GM23248 (cell line): ENCODE measurements at places on chromosomes 2 and 18.
A peak's percentile ranks its signal among the peaks of the same experiment; 100 is the strongest.

DNA sequence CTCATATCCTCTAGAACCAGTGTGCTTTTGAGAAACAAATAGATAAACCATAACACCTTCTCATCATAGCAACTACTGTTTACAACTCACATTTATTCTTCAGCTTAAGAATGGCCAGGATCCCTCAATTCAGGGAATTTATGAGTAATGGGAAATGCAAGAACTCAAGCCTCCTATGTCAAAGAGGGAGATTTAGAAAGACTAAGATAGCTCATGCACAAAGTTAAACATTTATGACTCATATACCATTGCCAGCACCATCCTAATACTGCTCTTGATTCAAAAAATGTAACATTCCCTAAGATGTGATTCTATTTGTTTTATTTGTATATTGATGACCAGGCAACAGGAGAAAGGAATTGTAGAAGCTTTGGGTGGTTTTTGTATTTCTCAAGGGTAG lies 172.8 kb downstream of the CYP26B1 start:
- peak; percentile 76 for DNase-seq

DNA sequence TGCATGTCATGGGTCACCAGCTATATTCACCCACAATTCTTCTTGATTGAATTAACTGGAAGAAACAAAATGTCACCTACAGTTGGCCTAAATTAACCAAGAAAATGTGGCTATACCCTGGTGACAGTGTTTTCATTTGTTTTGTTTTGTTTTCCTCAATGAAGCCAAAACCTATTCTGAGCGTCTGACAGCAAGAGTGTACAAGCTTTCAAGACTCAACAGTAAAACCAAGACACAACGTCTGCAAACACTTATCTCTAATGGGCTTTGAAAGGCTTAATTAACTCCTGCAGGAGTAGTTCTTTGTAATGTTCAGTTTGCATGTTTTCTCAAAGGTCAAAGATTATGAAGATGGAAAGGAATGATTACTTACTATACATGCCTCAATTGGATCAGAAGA lies 827.6 kb upstream of the KLHL29 start:
- no peak for DNase-seq

- DNase-seq = no peak
Observed at GRCh38 chr2:165237056-165237455, 2.2 kb upstream of the SCN2A start.

DNA sequence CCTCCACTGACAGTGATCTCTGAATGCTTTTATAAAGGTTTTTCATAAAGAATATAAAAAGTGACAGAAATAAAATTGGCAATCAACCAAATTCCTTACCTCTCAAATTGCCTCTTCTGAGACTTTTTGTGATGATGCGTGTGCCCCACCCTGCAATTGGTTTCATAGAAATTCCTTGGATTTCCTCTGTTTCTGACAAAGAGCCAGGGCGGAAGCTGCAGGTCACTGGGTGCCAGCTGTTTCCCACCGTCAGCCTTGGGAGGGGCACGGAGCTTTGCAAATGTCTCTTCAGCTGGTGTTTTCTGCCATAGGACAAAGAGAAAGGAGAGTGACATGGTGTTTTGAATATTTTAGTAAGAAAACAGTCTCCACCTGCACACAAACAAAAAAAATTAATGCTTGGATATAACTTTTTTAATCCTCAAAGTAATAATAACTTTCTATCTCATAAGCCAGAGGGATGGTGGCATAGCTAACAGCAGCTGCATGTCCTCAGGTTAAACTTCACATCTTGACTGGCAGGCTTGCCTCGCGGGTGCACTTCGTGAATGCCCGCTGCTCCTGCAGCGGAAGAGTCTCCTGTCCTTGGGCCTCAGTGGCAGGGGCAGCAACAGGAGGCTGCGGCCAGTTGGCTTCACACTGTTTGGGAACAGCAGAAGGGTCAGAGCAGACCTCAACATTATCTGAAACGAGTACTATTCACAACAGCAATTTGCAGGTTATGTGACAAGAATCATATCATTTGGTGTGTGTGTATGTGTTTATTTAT lies 24.7 kb downstream of the AGAP1 start:
- no peak for DNase-seq

DNA sequence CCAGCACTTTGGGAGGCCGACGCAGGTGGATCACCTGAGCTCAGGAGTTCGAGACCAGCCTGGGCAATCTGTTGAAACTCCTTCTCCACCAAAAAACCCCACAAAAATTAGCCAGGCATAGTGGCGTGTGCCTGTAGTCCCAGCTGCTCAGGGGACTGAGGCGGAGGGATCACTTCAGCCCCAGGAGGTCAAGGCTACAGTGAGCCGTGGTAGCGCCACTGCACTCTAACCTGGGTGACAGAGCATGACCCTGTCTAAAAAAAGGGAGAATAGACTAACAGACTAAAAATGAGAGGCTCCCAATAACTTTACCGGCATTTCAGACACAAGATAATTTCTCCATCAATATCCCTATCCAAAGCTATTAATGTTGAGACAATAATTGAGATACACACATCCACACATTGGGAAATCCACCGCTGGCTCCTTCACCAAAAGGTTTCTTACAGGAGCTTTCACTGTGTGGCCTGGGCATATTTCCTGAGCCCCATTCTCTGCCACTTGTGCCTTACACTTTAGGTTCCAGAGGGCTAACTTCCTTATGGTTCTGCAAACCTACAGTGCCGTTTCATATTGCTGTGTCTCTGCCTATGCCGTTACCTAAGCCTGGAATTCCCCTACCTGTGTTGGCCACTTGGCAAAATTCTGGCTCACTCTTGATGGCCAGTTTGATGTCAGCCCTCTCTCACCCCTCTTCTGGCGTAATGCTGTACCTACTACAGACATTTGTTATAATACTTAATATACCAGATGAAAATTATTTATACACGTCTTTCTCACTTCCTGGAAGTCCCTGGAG lies 115.8 kb upstream of the ZFP36L2 start:
- no peak for DNase-seq

DNA sequence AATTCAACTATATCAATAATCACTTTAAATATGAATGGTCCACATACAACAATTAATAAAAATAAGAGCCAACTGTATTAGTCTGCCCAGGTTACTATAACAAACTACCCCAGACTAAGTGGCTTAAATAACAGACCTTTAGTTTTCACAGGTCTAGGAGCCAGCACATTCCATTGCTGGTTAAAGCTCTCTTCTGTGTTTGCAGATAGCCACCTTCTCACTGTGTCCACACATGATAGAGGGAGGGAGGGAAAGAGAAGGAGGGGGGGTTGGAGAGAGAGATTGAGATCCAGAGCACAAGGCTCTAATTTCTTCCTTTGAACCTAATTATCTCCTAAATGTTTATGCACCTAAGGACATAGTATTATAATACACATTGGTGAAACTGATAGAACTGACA lies 267.8 kb upstream of the NXPH2 start:
- DNase-seq = no peak

GRCh38 chr2:207097278-207097677 lies 68.5 kb downstream of the KLF7 start:
- DNase-seq = no peak

- DNase-seq = no peak
Observed at GRCh38 chr2:191365089-191365488, 119.9 kb downstream of the MYO1B start.

GRCh38 chr2:181672255-181673008 lies 7.9 kb downstream of the NEUROD1 start:
- no peak for DNase-seq

GRCh38 chr2:68237976-68238580 lies 14.3 kb downstream of the PPP3R1 start:
- DNase-seq = peak; percentile 25

- peak; percentile 55 for DNase-seq
Observed at GRCh38 chr18:12283256-12283655, 24.8 kb upstream of the TUBB6 start.

GRCh38 chr2:231667496-231667895 lies 40.8 kb upstream of the PTMA start:
- DNase-seq = no peak

- DNase-seq = no peak
Observed at GRCh38 chr18:37422116-37422515, 143.5 kb downstream of the CELF4 start.

DNA sequence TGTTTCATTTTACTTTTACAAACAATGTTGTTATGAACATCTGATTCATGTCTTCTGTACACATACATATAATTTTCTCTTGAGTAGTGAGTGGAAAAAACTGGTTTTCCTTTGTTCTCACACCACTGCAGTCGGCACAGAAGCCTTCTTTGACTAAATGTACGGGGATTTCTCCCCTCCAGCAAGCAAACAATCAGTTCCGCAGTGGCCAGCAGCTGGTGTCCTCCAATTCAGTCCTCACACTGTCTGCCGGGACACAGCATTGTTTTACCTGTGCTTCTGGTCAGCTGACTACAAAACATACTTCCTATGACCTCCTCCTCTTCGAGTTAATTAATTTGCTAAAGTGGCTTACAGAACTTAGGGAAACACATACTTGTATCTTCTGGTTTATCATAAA lies 202.8 kb downstream of the WDR7 start:
- no peak for DNase-seq

- peak; percentile 34 for DNase-seq
Observed at GRCh38 chr2:6423157-6423556, 442.6 kb downstream of the CMPK2 start.

- peak; percentile 4 for DNase-seq
Observed at GRCh38 chr2:140256080-140256479, 1475.9 kb upstream of the NXPH2 start.

DNA sequence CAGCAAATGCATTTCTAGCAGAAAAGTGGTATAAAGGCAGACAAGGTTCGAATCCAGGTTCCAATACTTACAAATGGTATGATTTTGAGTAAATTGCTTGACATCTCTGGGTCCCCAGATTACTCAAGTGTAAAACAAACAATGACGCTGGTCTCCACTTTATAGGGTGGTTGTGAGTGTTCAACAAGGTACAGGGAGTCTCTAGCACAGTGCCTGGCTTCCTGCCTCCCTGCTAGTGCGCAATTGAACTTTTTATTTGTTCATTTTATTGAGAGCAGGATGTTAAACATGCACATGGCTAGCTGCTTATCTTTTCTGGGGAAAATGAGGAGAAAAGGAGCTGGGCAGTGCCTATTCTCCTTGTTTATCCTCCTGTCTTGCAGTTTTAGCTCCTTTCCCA lies 74.9 kb upstream of the MYL1 start:
- DNase-seq = no peak

DNA sequence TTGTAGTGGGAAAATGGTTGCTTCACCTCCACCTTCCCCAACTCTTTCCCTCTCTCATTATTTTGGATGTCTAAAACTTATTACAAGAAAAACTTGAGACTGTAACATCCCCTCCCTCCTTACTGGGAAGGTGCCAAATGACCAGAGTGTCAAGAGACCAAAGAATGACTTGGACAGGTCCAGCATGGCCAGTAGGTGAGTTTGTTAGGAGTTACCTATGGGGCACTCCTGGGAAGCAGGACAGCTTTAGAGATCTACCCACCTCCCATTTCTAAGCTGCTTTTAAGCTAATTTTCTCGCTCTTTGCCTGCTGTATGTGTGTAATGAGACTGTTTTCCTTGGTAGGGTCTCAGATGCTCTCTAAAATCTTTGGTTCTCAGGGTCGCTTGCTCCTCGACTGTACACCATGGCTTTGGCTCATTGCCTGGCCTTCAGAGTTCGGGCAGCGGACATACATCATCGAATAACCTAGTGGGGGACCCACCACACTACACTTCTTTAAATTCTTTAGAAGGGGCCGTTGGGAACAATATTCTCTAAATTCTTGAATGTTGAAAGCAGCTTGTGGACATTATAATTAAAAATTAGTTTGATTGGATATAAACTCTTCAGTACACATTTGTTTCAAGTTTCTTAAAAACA lies 45.2 kb downstream of the SLC30A6 start:
- DNase-seq = no peak

- DNase-seq = no peak
Observed at GRCh38 chr2:174673440-174673839, 75.8 kb upstream of the WIPF1 start.

DNA sequence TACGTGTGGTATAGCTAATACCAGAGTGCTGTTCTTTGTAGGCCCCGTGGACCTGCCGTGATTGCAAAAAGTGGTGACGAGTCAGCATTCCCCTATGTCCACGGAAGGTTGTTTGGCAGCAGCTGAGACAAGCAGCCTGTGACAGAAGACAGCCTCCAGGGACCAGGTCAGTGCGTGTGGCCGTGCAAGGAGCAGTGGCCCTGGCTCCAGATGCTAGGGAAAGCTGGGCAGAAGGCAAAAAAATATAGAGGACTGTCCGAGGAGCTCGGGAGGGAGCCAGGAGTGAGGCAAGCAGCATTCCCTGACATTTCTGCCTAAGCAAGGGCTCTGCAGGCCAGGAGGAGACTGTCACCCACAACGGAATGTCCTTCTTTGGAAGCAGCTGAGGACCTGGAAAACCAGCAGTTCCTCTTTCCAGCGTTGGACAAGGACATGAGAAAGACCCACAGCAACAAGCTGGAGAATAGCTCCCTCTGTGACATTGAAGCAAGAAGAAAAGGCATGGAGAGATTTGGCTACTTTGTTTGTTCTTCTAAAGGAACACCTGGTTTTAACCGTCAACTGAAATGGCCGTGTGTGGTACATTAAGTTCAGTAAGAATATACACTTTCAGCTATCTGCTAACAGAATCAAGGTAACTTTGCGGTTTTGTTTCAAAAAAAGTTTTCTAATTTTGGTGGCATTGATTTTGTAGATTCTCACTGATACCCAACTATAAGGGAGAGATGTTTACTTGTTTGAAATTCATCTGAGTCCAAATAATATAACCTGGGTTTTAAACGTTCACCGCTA lies 58.3 kb downstream of the NPAS2 start:
- peak; percentile 22 for DNase-seq

GRCh38 chr2:154381931-154382794 lies 316.3 kb upstream of the KCNJ3 start:
- DNase-seq = no peak

- DNase-seq = no peak
Observed at GRCh38 chr18:67381608-67382150, 134.8 kb downstream of the DSEL start.

- no peak for DNase-seq
Observed at GRCh38 chr2:160266037-160266551, 66.0 kb upstream of the ITGB6 start.

GRCh38 chr2:216344950-216345300 lies 27.4 kb downstream of the MARCHF4 start:
- peak; percentile 58 for DNase-seq

- DNase-seq = peak; percentile 55
Observed at GRCh38 chr2:61770298-61770697, 83.6 kb downstream of the FAM161A start.

DNA sequence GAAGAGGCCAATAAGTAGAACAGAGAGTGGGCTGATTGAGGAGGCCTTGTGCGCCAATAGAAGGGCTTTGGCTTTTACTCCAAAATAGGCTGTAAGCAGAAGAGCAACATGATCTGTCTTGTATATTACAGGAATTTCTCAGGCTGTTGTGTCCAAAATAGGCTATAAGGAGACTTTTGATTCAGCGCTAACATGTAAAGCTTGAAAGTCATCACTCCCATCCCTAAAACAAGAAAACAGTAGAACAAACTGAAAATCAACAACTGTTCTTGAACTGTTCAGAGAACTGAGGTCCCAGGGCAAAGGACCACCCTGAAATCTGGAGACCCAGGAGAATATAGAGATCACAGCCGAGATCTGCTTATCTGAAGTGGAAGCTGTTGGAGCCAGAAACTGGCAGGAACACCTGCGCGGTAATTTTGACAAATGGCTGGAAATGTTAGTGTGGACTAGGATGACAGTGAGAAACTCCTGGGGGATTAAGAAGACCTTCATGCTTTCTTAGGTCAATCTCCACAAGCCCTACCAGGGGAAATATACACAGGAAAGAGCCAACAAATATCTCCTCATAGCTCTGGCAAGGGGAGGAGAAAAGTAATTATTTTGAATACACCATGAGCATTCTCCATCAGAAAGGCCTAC lies 258.6 kb downstream of the RBM43 start:
- no peak for DNase-seq

- DNase-seq = peak; percentile 3
Observed at GRCh38 chr2:205161156-205161839, 521.0 kb upstream of the NRP2 start.
